ENCODE measurements at places on chromosomes 1 and 21.

- DNase-seq, result no peak
- peaks cover 67% of the 10 kb centered on the region for H3K27me3 ChIP-seq
- H3K4me1 ChIP-seq, result peaks cover 20% of the 10 kb centered on the region
- H3K4me3 ChIP-seq, result no peak overlapping the region
These were observed 13.3 kb upstream of the SAMD11 start for GRCh38 chr1:910311-910880.

GRCh38 chr1:40078512-40079333 lies 18.3 kb downstream of the PPT1 start:
- H3K27me3 ChIP-seq, result no peaks in the 10 kb centered on the region
- peak; percentile 76 for DNase-seq
- no peak overlapping the region for H3K4me3 ChIP-seq
- H3K36me3 ChIP-seq, result peaks cover 37% of the 10 kb centered on the region

DNA sequence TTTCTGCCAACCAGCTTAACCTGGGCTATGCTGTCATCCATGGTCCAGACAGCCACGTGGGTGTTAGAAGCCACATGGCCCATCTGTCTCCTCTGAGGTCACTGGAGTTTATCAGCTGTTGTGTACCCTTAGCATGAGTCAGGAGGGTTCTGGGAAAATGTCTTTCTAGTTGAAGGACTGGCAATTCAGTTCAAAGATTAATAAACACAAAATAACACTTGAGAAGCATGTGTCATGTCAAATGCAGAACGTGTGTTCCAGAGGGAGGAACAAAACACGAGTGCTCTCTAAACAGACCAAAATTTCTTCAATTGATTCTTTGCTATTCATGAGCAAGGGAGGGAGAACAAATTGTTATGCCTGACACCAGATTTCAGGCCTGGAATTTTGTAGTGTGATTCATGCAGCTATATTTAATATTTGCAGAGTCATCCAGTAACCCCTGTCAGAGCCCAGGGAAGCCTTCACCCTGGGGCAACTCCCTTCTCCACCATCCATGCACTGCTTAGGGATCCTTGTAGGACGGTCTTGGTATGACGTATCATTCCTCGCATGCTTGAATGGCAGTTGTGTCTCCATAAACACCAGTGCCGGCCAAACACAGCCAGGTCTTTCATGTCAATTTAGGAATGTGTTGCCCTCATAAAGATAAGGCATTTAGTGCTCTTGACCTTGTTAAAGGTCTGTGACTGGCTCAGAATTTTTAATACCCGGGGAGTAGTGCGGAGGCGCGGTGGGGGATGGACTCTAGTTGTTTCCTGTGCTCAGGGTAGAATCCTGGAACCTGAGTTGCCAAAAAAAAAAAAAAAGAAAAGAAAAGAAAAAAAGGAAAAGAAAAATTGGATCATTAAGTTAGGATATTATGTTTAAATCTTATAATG lies 27.7 kb upstream of the DYRK1A start:
- no peaks in the 10 kb centered on the region for H3K36me3 ChIP-seq
- peaks cover 19% of the 10 kb centered on the region for H3K4me1 ChIP-seq
- DNase-seq, result peak; percentile 30
- peak overlapping the region; percentile 57 for H3K27ac ChIP-seq

- peak overlapping the region; percentile 77 for H3K4me3 ChIP-seq
- no peaks in the 10 kb centered on the region for H3K27me3 ChIP-seq
- H3K27ac ChIP-seq, result peak overlapping the region; percentile 95
- H3K4me1 ChIP-seq, result peaks cover 46% of the 10 kb centered on the region
- peak; percentile 31 for DNase-seq
- H3K36me3 ChIP-seq, result peaks cover 66% of the 10 kb centered on the region
These were observed 9.2 kb downstream of the PDXK start for GRCh38 chr21:43728154-43728466.

GRCh38 chr1:71047635-71048607 lies at the start of gene PTGER3:
TSS of gene PTGER3 (minus strand) at chr1:71047816. CDS start at chr1:71047577, 239 bp downstream.
- H3K36me3 ChIP-seq, result no peaks in the 10 kb centered on the region
- peaks cover 51% of the 10 kb centered on the region for H3K27me3 ChIP-seq
- H3K27ac ChIP-seq, result no peak within 1 kb of the TSS
- peak; percentile 70 for DNase-seq
- H3K4me1 ChIP-seq, result no peaks in the 10 kb centered on the region
- H3K4me3 ChIP-seq, result peak within 1 kb of the TSS; percentile 73

- H3K27ac ChIP-seq, result no peak overlapping the region
- peak; percentile 23 for DNase-seq
- H3K36me3 ChIP-seq, result peaks cover under 1% of the 10 kb centered on the region
- no peak overlapping the region for H3K4me3 ChIP-seq
These were observed 47.9 kb downstream of the LGR6 start for GRCh38 chr1:202241376-202242079.

DNA sequence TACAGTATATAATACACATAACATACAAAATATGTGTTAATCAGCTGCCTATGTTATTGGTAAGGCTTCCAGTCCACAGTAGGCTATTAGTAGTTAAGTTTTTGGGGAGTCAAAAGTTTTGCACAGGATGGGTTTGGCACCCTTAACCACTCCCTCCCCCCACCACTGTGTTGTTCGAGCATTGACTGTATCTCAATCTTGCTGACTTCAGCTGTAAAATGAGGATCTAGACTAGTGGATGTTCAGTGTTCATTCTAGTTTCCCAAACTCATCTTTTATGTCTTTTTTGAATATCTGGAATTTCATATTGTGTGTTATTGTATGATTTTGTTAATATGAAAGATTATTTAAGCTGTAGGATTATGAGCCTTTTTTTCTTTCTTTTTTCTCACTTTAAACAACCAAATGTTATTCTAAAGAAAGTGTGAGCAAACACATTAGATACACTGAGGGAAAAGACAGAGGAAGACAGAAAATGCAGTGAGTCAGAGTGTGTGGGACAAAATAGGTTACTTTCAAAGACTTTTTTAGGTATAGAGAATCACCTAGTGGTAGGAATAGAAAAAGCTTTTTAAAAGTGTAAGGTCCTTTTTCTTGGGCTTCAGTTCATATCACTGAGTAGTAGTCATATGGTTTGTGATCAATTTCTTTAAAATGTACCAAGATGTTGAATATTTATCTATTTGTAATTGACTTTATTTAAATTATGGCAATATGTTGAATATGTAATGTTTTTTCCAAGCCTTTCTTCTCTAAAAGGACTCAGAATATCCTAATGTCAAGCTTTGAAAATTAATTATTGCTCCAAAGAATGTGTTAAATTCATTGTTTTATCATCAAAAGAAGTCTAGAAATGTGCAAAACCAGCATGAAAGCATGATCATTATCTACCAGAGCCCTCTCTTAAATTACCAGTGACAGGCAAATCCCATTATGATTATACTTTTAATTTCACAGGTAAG lies 17.9 kb upstream of the CENPF start:
- no peak overlapping the region for H3K4me3 ChIP-seq
- no peak overlapping the region for H3K27ac ChIP-seq
- H3K4me1 ChIP-seq, result peaks cover 45% of the 10 kb centered on the region
- H3K36me3 ChIP-seq, result no peaks in the 10 kb centered on the region

- H3K36me3 ChIP-seq, result no peaks in the 10 kb centered on the region
- H3K4me3 ChIP-seq, result no peak overlapping the region
- no peaks in the 10 kb centered on the region for H3K27me3 ChIP-seq
- no peak overlapping the region for H3K27ac ChIP-seq
These were observed 217.3 kb upstream of the FGGY start for GRCh38 chr1:59079434-59080140.

DNA sequence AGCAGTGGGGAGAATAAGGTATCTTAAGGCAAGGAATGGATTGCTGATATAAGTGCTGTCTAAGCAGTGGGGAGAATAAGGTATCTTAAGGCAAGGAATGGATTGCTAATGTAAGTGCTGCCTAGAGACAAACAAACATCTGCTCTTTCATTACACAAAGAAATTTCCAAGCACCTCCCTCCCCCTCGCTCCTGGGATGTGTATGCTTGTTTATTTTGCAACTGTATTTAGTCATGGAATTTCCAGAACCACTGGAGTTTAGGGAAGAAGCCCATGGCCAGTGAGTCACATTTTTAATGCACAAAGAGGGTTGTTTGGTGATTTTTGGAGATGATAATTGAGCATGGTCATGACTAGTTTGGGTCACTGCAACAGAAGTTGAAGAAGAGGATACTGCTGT lies 21.5 kb downstream of the PDPN start:
- no peak overlapping the region for H3K4me3 ChIP-seq
- H3K4me1 ChIP-seq, result no peaks in the 10 kb centered on the region
- no peak overlapping the region for H3K27ac ChIP-seq
- H3K36me3 ChIP-seq, result no peaks in the 10 kb centered on the region

Data from Calu3 (cell line).